ENCODE measurements at places on chromosomes 6 and 20. TPM values are rescaled to one million over a fixed set of nuclear protein-coding genes. Genes with fewer than 3 reads are reported as not detected.
A peak's percentile ranks its signal among the peaks of the same experiment; 100 is the strongest.

Gene C6orf52
- total RNA-seq, result 0.97 TPM

Gene GJA10
- total RNA-seq, result not detected

DNA sequence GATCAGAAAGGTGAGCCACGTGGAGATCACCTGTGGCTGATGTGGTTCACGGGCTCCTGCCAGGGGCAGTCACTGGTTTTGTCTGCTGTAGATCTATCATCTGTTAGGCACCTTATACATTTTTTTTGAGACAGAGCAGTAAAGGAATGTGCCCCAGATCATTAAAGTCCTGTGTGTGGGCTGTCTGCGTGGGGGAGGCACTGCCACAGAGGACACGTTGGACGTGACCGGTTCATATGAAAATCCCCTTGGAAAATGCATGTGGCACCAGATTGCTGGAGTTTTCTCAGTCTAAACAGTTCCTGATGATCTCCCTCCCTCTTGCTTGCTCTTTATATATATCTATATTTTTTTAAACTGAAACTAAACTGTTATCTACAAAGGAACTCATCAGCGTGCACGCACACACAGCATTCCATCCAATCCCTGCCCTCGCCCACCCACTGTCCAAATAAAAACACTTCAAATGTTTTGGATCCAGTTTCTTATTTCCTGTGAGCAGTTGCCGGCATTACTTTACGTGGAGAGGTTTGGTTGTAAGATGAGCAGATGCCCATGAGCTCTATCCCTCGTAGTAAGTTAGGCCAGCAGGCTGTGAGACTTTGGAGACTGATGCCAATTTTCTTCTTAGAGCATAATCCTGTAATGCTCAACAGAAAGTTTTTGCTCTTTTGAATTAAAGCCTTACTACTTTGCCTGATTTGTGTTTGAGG, 161.6 kb upstream of the EXOC2 start:
- peaks cover 18% of the 10 kb centered on the region for H3K27me3 ChIP-seq
- no peak overlapping the region for H3K4me3 ChIP-seq
- peaks cover 4% of the 10 kb centered on the region for H3K36me3 ChIP-seq
- no peak for DNase-seq

GRCh38 chr6:68635706-68636513, 828 bp downstream of the ADGRB3 start:
- peaks cover 59% of the 10 kb centered on the region for H3K27me3 ChIP-seq
- H3K4me3 ChIP-seq, result peak overlapping the region; percentile 83
- H3K4me1 ChIP-seq, result peaks cover 15% of the 10 kb centered on the region
- DNase-seq, result no peak

- H3K4me1 ChIP-seq, result peaks cover 47% of the 10 kb centered on the region
- no peak overlapping the region for H3K4me3 ChIP-seq
- H3K27me3 ChIP-seq, result no peaks in the 10 kb centered on the region
Measured at GRCh38 chr6:9518431-9518830, 896.4 kb downstream of the TFAP2A start.
